Muscle of back (tissue), 13 donors: ENCODE measurements at places on chromosomes 16 and 17. TPM values are rescaled to one million over a fixed set of nuclear protein-coding genes. Genes with fewer than 3 reads are reported as not detected.
A peak's percentile ranks its signal among the peaks of the same experiment; 100 is the strongest.

Gene GUCY2D
- polyA plus RNA-seq: not detected

Gene ZNF629
- 11.8 TPM for polyA plus RNA-seq

Gene CCDC200
- polyA plus RNA-seq: 3.5 TPM

Gene SPNS2
- 4.5 TPM for polyA plus RNA-seq

GRCh38 chr17:17877529-17878358 lies 41.0 kb upstream of the SREBF1 start:
- peak; percentile 94 for DNase-seq

GRCh38 chr17:40320756-40321523 lies 12.0 kb downstream of the RARA start:
- DNase-seq: no peak

DNA sequence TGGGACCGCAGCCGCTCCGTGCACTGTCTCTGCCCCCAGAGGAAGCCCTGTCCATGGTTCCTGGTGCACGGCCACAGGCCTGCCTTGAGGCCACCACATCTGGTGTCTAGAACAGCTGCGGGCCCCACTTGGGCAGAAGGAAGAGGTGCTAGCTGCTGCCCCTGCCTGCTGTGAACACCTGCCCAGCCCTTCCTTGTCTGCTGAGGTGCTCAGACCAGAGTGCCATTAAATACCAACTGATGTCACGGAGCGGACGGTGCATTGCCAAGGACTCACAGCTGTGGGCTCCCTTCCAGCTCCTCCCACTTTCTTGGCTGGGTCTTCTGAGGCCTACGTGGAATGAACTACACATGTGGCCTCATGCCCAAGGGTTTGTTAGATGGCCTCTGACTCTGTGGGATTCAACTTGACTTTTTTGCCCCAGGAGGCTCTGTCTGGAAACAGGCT lies 146.1 kb downstream of the RAB11FIP4 start:
- DNase-seq: peak; percentile 29

DNA sequence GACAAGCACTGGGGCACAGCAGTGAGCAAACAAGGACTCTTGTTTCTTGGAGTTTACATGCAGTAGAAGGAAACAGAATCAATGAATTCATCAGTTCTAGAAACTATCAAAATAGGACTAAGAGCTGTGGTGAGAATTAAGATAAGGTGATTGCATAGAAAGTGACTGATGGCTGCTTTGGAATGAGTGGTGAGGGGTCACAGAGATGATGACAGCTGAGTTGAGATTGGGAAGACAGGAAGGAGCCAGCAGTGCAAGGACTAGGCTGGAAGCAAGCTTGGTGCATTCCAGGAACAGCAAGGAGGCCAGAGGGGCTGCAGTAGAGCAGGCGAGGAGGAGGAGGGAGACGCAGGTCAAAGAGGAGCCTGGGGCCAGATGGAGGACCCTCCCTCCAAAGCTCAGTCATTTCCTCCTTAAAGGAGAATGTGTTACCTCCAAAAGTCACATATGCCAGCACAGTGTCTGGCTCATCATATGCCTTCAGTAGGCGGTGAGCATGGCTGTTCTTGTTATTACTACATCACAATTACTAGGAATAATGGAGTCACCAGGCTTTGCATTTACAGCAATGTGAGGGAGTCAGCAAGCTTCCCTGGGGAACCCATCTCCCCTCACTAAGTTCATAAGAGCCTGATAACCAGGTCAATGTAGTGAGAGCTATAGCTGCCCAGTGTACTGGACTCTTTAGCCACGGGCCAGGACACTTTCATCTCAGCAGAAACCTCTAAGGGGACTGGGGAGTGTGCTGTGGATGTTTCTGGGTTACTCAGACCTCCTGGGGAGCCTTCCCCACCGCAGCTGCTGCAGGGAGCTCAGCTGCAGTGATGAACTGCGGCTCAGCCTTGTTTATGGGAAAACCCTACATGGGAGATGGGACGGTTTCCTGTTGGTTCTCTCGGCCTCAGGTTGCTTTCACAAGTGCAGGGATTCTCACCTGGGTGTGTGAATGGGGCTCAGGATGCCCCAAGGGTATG lies 157.2 kb downstream of the SEC14L1 start:
- no peak for DNase-seq

- no peak for DNase-seq
Observed at GRCh38 chr17:34173241-34173640, 81.8 kb upstream of the CCL2 start.

GRCh38 chr16:54508351-54508750 lies 221.8 kb upstream of the IRX3 start:
- DNase-seq: no peak

DNA sequence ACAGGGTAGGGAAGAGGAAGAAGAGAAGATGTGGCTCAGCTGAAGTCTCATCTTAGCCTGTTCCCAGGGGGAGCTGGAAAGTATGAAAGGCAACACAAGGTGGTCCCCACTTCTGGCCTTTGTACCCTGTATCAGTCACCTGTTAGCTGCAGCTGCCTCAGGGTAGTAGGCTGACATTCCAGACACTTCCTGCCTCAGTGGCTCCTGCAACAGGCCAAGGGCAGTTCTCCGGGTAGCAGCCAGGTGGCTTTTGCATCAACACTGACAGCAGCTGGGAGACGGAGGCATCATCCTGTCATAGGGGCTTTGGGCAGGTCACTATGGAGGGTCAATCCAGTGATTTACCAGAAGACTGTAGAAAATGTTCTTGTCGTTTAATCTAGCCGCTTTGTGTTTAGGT lies 124.0 kb downstream of the RGS9 start:
- DNase-seq: no peak

- DNase-seq: no peak
Observed at GRCh38 chr16:48102083-48103008, 53.4 kb downstream of the ABCC12 start.

GRCh38 chr17:20095336-20096080 lies 86.3 kb downstream of the SPECC1 start:
- peak; percentile 88 for DNase-seq
